ENCODE measurements at places on chromosomes 1 and 21.

DNA sequence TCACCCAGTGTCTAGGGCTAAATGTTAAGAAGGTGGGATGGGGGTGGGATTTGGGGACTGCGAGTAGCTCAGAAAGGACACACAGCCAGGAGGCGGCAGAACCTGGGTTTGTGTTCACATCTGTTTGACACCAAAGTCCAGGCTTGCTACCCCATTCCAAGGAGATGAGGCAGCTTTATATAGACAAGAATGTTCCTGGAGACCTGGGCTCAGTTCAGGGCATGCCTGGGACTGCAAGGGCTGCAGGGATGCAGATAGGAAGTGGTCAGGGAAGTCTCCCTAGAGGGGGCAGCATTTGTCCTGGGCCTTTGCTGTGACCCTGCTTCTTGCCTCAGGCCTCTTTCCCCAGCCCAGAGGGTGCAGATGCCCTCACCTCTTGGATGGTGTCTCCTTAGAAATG, 16.3 kb downstream of the PADI3 start:
- H3K27ac ChIP-seq = no peak overlapping the region
- no peaks in the 10 kb centered on the region for H3K4me1 ChIP-seq
- H3K4me3 ChIP-seq = no peak overlapping the region
- peaks cover 12% of the 10 kb centered on the region for H3K27me3 ChIP-seq
- DNase-seq = no peak
- H3K36me3 ChIP-seq = no peaks in the 10 kb centered on the region

- no peaks in the 10 kb centered on the region for H3K36me3 ChIP-seq
- no peaks in the 10 kb centered on the region for H3K4me1 ChIP-seq
- H3K4me3 ChIP-seq = no peak overlapping the region
- H3K27ac ChIP-seq = no peak overlapping the region
- H3K27me3 ChIP-seq = peaks cover 19% of the 10 kb centered on the region
Observed at GRCh38 chr1:245432228-245432875, 277.6 kb downstream of the KIF26B start.

DNA sequence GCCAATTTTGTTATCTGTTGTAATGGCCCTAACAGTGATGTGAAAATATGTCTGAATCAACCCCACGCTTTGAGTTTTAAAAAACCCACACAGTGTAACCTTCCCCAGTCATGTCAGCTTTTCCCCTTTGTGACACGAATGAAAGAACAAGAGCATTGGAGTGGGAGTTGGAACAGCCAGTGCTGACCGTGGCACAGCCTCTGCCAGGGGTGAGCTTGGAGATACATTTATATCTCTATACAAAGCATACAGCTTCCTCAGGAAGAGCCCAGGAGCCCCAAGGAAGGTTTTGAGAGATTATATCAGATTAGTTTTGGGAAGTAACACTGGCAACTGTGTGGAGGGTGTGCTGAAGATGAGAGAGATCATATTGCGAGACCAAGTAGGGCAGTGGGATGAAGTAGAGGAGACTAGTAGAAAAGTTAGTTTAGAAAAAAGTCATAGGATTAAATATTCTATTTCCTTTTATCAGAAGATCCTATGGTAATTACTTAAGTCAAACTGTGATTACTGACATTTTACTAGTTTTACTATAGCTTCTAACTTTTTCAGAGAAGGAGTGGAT, 15.9 kb downstream of the LRRC8B start:
- no peaks in the 10 kb centered on the region for H3K36me3 ChIP-seq
- H3K27me3 ChIP-seq = no peaks in the 10 kb centered on the region
- H3K4me3 ChIP-seq = no peak overlapping the region
- H3K27ac ChIP-seq = no peak overlapping the region

DNA sequence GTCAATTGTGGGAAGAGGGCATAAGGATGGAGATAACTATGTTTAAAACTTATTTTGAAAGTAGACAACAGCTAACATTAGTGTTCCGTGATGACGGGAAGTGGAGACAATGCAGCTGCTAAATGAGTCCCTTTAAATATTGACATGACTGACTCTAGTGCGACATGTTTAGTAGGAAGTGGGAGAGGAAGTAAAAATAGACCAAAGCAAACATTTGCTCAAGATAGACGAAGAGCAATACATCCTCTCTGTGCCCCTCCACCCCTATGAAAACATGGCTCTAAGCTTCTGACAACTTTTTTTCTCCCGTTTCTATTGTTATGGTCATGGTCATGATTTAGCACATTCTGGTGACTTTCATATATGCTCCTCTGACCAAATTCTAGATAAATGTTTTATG, 60.0 kb upstream of the HMCN1 start:
- peaks cover 12% of the 10 kb centered on the region for H3K4me1 ChIP-seq
- DNase-seq = no peak
- H3K4me3 ChIP-seq = peak overlapping the region; percentile 1
- no peak overlapping the region for H3K27ac ChIP-seq
- H3K36me3 ChIP-seq = no peaks in the 10 kb centered on the region
- H3K27me3 ChIP-seq = no peaks in the 10 kb centered on the region

DNA sequence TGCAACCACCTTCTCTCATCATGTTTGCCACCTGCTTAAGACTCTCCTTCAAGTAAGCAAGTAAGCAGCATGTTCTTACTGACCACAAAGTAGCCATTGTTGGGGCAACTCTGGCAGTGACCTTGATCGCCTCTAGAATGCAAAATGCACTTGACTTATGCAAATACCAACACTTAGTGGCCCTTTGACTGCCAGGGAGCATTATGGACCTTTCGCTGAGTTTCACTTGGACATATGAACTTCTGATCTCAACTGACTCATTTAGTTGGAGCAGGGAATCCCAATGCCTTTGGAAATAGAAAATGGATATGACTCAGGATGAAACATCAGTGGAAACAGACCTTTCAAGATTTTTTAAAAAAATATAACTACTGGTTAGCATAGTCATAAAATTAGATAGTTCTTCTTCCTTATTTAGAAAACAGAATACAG, 6.1 kb upstream of the PLA2G5 start:
- peaks cover 1% of the 10 kb centered on the region for H3K36me3 ChIP-seq
- no peak overlapping the region for H3K27ac ChIP-seq
- H3K27me3 ChIP-seq = no peaks in the 10 kb centered on the region

- DNase-seq = no peak
- peaks cover 16% of the 10 kb centered on the region for H3K27me3 ChIP-seq
- no peaks in the 10 kb centered on the region for H3K4me1 ChIP-seq
- H3K36me3 ChIP-seq = no peaks in the 10 kb centered on the region
- no peak overlapping the region for H3K4me3 ChIP-seq
Observed at GRCh38 chr21:38175306-38175705, 81.5 kb upstream of the KCNJ15 start.

GRCh38 chr1:185938396-185938795, 204.2 kb downstream of the HMCN1 start:
- no peak overlapping the region for H3K27ac ChIP-seq
- H3K4me1 ChIP-seq = no peaks in the 10 kb centered on the region
- no peak overlapping the region for H3K4me3 ChIP-seq
- H3K27me3 ChIP-seq = peaks cover 17% of the 10 kb centered on the region
- DNase-seq = no peak
- peaks cover 1% of the 10 kb centered on the region for H3K36me3 ChIP-seq

DNA sequence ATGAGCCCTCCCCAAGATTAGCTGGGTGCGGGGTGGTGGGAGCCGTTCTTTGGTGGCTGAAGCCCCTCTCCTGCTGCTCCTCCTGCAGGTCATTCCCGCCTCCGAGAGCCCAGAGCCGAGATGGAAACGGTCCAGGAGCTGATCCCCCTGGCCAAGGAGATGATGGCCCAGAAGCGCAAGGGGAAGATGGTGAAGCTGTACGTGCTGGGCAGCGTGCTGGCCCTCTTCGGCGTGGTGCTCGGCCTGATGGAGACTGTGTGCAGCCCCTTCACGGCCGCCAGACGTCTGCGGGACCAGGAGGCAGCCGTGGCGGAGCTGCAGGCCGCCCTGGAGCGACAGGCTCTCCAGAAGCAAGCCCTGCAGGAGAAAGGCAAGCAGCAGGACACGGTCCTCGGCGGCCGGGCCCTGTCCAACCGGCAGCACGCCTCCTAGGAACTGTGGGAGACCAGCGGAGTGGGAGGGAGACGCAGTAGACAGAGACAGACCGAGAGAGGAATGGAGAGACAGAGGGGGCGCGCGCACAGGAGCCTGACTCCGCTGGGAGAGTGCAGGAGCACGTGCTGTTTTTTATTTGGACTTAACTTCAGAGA, 448 bp downstream of the G0S2 start:
- peaks cover 3% of the 10 kb centered on the region for H3K36me3 ChIP-seq
- H3K27ac ChIP-seq = no peak overlapping the region
- H3K4me3 ChIP-seq = peak overlapping the region; percentile 45
- DNase-seq = no peak
- peaks cover 27% of the 10 kb centered on the region for H3K4me1 ChIP-seq

- H3K4me1 ChIP-seq = no peaks in the 10 kb centered on the region
- no peaks in the 10 kb centered on the region for H3K36me3 ChIP-seq
- H3K27me3 ChIP-seq = no peaks in the 10 kb centered on the region
- DNase-seq = no peak
- no peak overlapping the region for H3K27ac ChIP-seq
Observed at GRCh38 chr1:116252785-116253184, 120.3 kb upstream of the ATP1A1 start.

GRCh38 chr1:59043796-59044195, 253.1 kb upstream of the FGGY start:
- H3K4me1 ChIP-seq = peaks cover 43% of the 10 kb centered on the region
- DNase-seq = no peak
- H3K36me3 ChIP-seq = no peaks in the 10 kb centered on the region
- no peaks in the 10 kb centered on the region for H3K27me3 ChIP-seq
- no peak overlapping the region for H3K4me3 ChIP-seq
- H3K27ac ChIP-seq = no peak overlapping the region

GRCh38 chr21:37623183-37623582, 256.6 kb downstream of the DYRK1A start:
- no peak overlapping the region for H3K27ac ChIP-seq
- H3K27me3 ChIP-seq = peaks cover 59% of the 10 kb centered on the region
- no peak overlapping the region for H3K4me3 ChIP-seq
- no peak for DNase-seq

DNA sequence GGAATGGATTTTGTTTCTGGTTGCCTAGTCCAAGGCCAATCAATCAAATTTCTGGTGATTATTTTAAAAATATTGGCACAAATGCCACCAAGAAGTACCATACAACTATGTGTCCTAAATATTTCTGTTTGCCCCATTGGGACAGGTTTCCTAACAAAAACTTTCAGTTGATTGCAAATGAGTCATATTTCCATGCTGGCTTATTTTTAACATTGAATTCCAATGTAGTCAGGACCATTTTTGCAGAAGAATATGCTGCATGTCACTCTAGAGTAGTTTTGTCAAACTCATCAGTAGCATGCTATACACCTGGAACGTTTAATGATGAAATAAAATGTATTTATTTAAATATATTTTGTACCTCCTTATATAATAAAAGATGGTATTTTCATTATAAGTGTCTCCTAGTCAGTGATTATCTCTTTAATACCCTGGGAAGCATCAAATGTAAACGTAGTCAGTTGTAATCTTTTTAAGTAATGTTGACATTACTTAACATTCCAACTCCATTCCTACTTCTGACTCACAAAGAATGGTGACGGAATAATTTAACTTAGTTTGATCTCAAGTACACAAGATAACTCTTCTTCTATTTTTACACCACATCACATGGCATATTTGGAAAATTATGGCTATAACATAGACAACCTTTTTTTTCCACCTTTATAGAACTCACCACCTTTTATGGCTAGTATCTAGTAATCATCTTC, 39.0 kb upstream of the USH2A start:
- DNase-seq = no peak
- H3K36me3 ChIP-seq = no peaks in the 10 kb centered on the region
- H3K4me1 ChIP-seq = no peaks in the 10 kb centered on the region
- H3K4me3 ChIP-seq = no peak overlapping the region

DNA sequence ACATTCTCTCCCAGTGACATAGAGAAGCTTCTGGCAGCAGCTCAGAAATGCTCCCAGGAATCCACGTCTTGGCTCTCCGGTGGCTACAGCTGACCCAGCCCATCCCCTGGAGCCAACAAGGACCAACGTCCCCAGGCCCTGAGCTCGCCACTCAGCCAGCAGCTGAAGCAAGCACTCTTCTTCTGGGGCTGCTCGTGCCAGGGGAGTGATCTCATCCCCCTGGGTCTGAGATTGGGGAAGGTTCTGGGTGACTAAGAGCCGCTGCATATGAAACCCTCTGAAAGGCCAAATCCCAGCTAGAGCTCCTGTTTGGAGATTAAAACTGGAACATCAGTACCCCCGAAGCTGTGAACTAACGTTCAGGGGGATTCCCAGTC, 487.9 kb downstream of the NPHP4 start:
- no peaks in the 10 kb centered on the region for H3K4me1 ChIP-seq
- no peaks in the 10 kb centered on the region for H3K36me3 ChIP-seq
- no peak for DNase-seq
- H3K4me3 ChIP-seq = no peak overlapping the region
- peaks cover 42% of the 10 kb centered on the region for H3K27me3 ChIP-seq

DNA sequence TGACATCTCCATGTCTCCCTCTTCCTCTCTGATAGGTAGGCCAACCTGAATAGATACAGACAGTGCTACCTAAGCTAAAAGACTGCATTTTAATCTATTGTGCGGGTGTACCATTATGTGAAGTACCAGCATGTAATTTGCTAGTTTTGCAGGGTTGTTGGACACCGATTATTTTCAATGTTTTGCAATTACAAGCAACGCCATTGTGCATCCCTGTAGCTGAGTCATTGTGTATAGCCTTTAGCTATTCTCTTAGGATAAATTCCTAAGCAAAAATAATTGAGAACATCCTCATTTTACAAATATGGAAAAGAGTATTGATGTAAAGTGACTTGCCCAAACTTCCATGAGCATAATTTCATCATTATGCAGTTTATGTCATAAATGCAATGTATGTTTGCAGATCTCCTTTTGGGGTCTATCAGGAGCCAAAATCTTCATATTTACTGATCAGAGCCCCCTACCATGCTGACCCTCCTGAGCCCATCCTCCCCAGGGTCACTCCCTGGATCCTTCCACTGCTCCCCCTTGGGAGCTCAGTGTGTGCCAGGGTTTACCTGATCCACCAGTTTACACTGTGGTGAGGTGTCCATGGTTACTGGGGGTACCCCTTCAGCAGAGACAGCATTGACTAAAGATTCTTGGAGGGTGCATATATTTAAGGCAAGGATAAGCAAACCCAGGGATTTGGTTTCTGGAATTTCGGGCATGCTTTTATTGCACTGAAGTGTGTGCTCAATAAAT, 80.6 kb downstream of the CCDC185 start:
- no peak for DNase-seq
- peaks cover 1% of the 10 kb centered on the region for H3K36me3 ChIP-seq
- no peak overlapping the region for H3K27ac ChIP-seq
- no peaks in the 10 kb centered on the region for H3K4me1 ChIP-seq

DNA sequence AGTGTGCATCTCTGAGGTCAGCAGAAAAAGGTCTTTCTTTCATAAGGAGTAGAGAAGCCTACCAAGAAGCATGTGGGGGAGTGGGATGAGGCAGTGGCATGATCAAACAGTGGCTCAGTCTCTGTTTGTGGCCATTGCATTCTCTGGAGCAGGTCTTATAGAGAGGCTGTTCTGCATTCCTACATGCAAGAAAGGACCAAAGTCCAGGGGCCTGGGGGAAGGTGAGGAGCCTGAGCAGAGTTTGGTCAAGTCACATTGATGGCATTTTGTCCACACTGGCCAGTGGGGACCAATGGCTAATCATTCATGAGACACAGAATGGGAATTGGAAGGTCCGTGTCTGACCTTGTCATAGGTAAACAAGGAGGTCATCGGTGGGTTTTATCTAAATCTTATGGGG, 25.4 kb downstream of the MAP10 start:
- H3K27me3 ChIP-seq = peaks cover 35% of the 10 kb centered on the region
- H3K27ac ChIP-seq = no peak overlapping the region
- H3K36me3 ChIP-seq = no peaks in the 10 kb centered on the region
- DNase-seq = no peak

- H3K27ac ChIP-seq = no peak overlapping the region
- H3K36me3 ChIP-seq = peaks cover 1% of the 10 kb centered on the region
- H3K27me3 ChIP-seq = no peaks in the 10 kb centered on the region
- no peaks in the 10 kb centered on the region for H3K4me1 ChIP-seq
- no peak overlapping the region for H3K4me3 ChIP-seq
- DNase-seq = no peak
Observed at GRCh38 chr1:113681596-113682337, 77.5 kb downstream of the PHTF1 start.

All from central memory CD8-positive, alpha-beta T cell (primary cell).